Stimulated activated CD8-positive, alpha-beta memory T cell treated with anti-CD3 and anti-CD28 coated beads, Interleukin-4, amount 100 ng/mL, for 1 hour (primary cell): ENCODE measurements at places on chromosomes 2 and 18.

- no peak for DNase-seq
These were observed 38.3 kb downstream of the IL1RL2 start for GRCh38 chr2:102224824-102225739.

- DNase-seq = no peak
These were observed 35.8 kb upstream of the AFF3 start for GRCh38 chr2:100178085-100178788.

DNA sequence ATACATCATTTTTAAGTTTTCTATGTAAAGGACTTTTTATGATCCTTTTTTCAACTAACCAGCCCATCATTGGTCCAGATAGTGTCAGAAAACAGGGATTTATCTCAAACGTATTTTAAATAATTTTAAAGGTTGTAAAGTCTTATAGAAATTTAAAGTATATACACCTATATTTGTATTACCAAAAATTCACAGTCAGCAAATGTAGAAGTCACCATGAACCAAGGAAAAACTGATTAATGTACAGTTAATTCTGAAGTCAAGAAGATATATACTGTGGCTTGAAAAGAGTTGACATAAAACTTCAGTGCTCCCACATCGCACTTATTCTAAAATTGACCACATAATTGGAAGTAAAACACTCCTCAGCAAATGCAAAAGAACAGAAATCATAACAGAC lies 52.4 kb upstream of the MAP2 start:
- DNase-seq = no peak

DNA sequence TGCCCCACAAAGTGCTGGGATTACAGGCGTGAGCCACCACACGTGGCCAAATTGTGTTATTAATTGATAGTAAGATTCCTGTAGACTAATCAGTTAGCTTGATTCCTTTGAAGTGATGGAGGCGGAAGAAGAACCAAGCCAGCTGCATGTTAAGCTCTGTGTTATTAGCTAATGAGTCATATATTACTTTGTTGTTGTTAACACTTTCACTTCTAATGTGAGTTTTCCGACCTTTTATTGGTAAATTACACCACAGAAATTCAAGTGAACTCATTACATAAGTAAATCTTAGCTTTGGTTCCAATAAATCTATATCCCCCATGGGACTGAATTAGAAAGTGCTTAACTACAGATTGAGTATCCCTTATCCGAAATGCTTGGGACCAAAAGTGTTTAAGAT lies 20.3 kb downstream of the CHMP1B start:
- no peak for DNase-seq

DNA sequence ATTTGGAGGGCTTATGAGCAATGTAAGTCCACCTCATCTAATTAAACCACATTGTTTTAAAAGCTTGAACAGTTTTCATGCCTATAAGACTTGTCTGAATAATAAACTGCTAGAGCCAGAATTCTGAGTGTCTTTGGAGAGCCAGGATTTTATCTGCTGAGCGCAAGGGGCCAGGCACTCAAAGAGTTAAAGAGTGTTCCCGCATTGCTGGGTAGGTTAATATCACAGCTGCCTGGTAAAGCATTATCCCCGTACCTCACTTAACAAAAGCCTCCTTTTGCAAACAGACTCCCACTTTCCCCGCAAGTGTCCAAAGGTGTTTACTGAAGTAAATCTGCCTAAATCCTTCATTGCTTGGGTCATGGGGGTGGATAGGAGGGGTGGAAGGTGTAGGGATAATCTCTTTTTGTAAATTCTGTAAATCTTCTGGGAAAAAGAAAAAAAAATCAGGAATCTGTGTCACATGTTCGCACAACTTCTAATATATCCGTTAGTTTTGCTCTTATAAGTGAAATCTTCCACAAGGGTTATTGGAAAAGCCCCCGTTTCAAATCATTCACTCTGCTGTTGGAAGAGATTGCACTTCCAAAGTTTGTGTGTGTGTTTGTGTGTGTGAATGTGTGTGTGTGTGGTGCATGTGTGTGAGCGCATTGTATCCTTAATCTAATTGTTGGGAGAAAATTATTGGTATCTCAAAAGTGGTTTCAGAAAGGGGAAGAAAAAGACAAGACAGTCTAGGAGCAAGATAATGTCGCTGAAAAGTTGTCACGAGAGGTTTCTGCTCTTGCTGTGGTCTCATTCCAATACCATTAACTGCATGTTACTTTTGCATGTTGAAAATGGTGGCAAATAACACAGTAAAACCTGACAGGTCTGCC lies 10.7 kb downstream of the ZEB2 start:
- no peak for DNase-seq

- DNase-seq = no peak
These were observed 84.6 kb downstream of the MYO1B start for GRCh38 chr2:191329841-191330240.

- peak; percentile 5 for DNase-seq
These were observed at the start of gene EMILIN2 for GRCh38 chr18:2846636-2847316. Gene EMILIN2 (plus strand): TSS chr18:2847006. CDS start chr18:2847189, 183 bp downstream.
